Activated CD8-positive, alpha-beta T cell treated with anti-CD3 and anti-CD28 coated beads for 36 hours (primary cell): ENCODE measurements at places on chromosomes 7 and 10.

- peak; percentile 4 for DNase-seq
Observed at GRCh38 chr10:108358912-108359311, 1194.4 kb upstream of the SORCS1 start.

GRCh38 chr7:47326220-47326619 lies 255.7 kb downstream of the TNS3 start:
- no peak for DNase-seq

GRCh38 chr7:4065190-4065589 lies 616.9 kb upstream of the FOXK1 start:
- DNase-seq, result no peak

- no peak for DNase-seq
Observed at GRCh38 chr10:94174838-94175237, 181.1 kb downstream of the PLCE1 start.

GRCh38 chr7:71165708-71166107 lies 33.8 kb downstream of the GALNT17 start:
- no peak for DNase-seq

DNA sequence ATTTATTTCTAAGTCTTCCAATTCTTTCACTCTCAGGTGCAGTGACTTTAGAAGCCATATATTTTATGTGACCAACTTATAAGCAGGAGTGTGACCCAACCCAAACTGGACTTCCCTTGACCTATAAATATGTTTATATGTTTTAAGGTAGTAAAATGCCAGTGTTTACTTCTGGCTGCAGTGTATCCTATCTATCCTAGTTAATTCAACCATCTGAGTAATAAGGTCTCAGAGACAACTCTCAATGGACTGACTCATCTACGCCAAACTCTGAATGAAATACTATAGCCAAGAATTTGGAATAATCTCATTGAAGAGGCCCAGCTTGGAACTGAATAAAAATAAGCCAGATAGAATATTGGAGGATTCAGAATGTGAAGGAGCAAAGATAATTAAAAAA lies 544.5 kb upstream of the SORCS1 start:
- no peak for DNase-seq

GRCh38 chr10:12491491-12491890 lies 142.1 kb downstream of the CAMK1D start:
- DNase-seq, result no peak

GRCh38 chr7:157253850-157254249 lies 83.0 kb upstream of the DNAJB6 start:
- no peak for DNase-seq

- DNase-seq, result no peak
Observed at GRCh38 chr7:145398758-145399157, 562.9 kb upstream of the TPK1 start.

- no peak for DNase-seq
Observed at GRCh38 chr7:115731796-115732471, 298.6 kb downstream of the TFEC start.

DNA sequence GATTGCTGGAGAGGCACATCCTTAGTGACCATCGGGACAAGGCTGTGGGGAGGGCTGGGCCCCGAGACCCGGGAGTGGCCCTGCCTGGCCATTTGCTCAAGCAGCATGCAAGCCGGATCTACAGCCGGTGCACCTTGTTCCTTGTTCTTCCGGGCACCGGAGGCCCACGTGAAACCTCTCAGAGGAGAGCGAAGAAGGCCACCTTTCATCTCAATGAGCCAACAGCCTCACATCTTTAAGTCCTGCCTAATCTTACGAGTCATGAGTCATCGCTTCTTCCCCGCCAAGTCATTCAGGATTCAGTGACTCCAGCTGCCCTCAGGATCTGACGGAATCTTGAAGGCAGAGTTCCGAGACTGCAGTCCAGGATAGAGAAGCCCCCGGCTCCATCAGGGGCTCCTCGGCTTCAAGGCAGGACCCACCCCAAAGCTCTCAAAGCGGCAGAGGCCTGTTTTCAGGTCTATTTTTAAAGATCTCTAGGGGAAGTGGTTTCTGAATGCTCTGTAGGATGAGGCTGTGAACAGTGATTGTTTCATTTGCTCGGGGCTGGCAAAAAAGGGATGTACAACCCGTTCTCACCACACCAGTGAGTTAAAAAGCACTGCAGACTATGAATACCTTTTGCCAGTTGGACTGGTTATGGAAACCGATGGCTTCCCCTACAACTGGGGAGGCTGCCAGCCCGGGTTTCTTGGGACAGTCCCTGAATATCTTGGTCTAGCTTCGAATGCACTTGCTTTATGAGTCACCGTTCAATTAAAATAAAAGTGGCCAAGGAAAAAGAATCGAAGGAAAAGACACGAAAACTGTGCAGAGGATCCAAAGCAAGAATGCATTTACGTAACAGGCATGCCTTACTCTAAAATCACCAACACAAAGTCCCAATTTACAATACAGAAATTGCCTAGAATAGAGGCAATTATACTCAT lies 57.2 kb upstream of the ECHDC3 start:
- DNase-seq, result peak; percentile 79

DNA sequence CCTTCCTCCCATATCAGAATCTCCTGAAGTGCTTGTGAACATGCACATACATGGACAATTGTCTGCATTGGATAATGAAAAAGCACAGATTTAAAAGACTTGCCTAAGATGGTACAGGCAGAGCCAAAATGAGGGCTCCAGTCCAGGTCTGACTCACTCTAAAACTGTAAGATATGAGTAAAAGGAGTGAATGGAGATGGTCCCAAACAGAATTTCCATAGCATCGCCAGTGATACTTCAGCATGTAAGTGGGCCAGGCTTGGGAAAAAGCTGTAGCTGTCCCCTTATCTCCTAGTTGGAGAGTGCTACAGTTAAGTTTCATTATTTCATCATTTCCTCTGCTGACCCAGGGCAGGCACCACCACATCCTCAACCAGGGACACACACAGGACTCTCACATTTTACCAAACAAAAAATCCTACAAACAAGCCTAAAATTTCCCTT lies 26.4 kb upstream of the IL6 start:
- DNase-seq, result no peak

- no peak for DNase-seq
Observed at GRCh38 chr10:1289591-1289990, 233.4 kb downstream of the WDR37 start.

DNA sequence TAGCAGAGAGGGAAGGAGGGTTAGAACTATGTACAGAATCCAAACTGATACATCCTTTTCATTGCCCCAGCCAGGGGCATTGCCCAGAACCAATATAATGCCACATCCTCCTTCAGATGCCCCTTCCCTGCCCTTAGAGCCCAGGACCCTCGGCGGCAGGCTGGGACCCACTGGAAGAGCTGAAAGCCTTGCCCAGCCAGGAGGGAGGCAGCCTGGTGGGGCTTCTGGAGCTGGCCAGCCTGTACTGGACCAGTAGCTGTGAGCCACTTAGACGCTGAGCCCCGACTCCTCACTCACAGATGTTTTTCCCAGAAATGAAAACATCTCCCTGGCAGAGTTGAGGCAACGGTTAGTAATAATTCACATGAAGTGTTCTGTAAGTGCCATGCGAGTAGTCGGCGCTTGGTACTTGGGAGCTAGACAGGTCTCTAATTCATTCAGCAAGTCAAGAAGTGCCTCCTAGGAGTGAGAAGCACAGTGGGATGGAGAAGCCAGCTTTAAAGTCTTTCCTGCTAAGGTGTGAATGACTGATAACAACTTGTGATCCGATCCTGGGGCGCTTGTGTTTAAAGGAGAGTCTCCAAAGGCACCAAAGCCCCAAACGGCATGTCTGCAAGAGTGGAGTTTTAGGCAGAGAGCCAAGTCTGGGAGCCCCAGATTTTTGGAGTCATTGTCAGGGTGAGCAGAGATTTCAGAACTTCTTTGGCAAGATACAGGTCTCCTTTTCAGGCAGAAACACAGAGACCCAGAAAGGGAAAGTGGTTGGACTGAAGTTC lies 9.8 kb downstream of the VSIR start:
- no peak for DNase-seq

DNA sequence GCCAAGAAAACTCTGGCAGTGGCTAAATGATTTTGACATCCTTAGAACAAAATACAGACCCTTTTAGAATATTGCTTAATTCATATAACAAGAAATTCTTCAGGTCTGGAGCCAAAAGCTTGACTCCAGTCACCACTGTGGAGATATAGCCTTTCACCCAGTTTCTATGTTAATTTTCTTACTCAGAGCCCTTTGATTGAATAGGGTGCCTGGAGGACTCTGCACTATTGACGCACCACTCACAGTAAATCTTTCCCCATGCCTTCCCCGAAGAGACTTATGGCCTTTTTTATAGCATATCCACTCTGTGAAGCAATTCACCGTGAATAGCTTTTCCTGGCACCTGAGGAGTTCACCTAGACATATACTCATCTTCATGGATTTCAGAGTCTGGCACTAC lies 613.8 kb downstream of the ZWINT start:
- no peak for DNase-seq

GRCh38 chr10:79479283-79479909 lies 32.9 kb upstream of the EIF5AL1 start:
- no peak for DNase-seq

GRCh38 chr10:14904316-14904732 lies 25.7 kb downstream of the SUV39H2 start:
- DNase-seq, result peak; percentile 43

GRCh38 chr7:106887421-106887820 lies 22.3 kb downstream of the PIK3CG start:
- no peak for DNase-seq

GRCh38 chr10:32155075-32155516 lies 98.9 kb upstream of the KIF5B start:
- no peak for DNase-seq

- DNase-seq, result no peak
Observed at GRCh38 chr7:44488955-44489354, 1.5 kb downstream of the NUDCD3 start.

GRCh38 chr7:43855176-43855575 lies 14.1 kb downstream of the MRPS24 start:
- no peak for DNase-seq
